ENCODE measurements at places on chromosomes 3 and 15.

GRCh38 chr15:81264072-81264857, 59.7 kb downstream of the STARD5 start:
- no peak for DNase-seq

GRCh38 chr15:89627256-89627970, 27.9 kb downstream of the KIF7 start:
- no peak for DNase-seq

DNA sequence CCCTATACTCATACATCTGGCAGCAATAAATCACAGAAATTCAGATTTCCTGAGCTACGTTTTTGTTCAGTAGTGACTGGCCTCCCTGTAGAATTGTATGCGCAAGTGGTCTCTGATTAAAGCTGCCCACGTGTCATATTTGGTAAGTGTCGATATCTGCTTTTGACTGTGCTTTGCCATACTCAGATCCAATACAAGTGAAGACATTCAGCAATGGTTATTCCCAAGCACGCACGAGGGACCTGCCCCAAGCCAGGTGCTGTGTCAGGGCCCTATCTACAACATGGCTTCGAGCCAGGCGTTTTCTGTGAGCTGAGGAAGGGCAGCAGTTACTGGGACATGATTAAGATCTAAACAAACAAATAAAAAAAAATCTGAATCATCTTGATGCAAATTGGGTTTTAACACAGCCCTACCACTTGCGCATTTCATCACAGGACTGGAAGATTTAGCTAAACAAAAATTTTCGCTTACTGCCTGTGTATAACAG, 47.2 kb upstream of the ICE2 start:
- no peak for DNase-seq

GRCh38 chr3:147113293-147114044, 292.9 kb downstream of the ZIC4 start:
- DNase-seq, result no peak

Data from NCI-H1930 (cell line).